ENCODE measurements at places on chromosomes 3 and 15.

DNA sequence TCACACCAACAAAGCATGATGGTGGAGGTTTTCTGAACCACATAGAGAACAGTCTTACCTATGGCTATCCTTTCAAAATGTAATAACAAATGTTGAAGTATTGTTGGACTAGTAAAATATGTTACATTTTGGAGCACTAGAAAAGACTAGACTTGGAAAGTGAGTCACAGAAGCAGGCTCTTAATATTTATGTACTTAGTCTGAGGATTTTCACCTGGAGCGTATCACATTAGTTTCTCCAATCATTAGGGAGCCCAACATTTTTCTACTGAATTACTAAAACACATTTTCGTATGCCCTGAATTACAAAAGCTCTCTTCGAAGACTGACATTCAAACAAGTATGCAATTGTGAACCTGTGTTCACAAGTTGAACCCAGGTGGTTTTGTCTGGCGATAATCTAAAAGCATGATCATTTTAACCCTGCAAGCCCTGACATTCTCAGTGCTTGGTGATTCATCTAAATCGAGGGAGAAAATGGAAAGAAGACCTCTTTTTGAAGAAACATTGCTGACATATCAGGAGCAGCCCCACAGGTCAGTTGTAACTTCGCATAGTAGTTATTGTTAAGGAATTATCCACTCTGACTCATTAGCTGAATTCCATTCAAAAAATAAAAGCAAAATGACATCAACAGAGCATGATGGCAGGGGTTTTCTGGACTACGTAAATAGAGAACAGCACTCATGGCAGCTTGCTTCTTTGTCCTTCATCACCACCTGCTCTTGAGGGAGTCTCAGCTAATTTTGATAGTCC is 679.8 kb upstream of the NECTIN3 start:
- no peak for DNase-seq

DNA sequence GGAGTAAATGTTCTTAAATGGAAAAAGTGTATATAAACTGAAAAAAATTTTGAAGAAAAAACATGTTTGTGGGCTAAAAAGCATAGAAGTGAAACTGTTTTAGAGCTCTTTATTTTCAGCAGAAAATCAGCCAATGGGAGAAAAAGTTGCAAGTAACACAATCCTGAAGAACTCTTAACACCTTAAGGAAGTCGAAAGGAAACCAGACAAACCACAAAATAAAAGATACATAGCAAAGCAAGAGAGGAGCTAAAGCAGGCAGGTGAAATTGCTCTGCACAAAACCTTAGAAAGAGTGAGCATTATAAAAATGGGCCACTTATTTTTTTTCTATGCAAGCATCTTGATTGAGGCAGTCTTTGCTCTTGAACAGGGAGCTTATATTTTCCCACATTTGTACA is 300.5 kb downstream of the RAP2B start:
- DNase-seq = no peak

DNA sequence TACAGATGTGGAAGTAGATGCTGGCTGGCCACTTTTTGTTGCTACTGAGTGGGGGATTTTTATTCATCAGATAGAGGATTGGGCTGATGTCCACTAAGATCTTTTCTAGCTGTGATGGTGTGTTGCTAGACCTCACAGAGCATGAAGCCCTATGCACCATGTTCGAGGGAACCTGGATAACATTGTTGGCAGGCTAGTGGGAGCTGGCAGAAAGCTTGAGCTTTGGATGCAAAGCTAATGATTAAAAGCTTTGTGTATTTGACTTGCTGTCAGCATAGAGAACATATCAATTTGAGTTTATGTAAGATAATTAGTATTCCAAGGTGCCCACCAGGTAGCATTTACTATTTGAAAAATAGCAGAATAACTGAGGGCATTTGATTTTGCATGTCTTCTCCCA is 59.1 kb downstream of the ST6GAL1 start:
- DNase-seq = no peak

DNA sequence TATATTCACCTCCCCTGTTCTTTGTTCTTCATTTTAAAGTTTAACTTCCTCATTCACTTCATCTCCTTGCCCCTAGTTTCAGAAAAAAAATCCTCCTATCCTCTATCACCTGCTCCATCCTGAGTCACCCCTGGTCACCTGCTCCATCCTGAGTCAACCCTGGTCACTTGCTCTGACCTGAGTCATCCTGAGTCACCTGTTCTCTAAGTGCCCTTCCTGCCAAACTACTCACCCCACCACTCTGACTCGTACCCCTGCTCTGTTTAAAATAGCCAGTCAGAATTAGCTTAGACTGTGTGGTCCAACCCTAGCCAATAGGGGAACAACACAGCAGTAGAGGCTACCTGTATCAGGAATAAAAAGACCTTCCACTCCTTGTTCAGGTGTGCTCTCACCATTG is 716.9 kb downstream of the ZBBX start:
- peak; percentile 28 for DNase-seq

DNA sequence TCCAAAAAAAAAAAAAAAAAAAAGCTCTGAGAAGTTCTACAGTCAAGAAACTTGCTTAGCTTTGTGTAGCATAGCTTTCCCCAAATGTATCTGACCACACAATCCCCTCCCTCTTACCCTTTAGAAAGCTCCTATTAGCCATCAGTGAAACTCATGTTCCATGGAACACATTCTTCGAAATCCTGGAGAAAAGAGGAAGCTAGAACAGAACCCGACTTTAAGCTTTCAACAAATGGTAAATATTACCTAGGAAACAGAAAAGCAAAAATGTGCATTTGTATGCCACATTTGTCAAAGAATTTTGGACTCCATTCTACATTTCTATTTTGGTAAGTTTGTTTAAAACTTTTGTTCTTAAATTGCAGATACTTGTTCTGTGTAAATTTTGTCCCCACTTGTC is 17.4 kb upstream of the CRTC3 start:
- no peak for DNase-seq

- no peak for DNase-seq
These were observed 231.2 kb downstream of the IL5RA start for GRCh38 chr3:2879023-2879422.

GRCh38 chr3:186380622-186381380 is 18.8 kb upstream of the DGKG start:
- DNase-seq = peak; percentile 28

- DNase-seq = peak; percentile 40
These were observed 93.2 kb upstream of the AGTR1 start for GRCh38 chr3:148604270-148605085.

DNA sequence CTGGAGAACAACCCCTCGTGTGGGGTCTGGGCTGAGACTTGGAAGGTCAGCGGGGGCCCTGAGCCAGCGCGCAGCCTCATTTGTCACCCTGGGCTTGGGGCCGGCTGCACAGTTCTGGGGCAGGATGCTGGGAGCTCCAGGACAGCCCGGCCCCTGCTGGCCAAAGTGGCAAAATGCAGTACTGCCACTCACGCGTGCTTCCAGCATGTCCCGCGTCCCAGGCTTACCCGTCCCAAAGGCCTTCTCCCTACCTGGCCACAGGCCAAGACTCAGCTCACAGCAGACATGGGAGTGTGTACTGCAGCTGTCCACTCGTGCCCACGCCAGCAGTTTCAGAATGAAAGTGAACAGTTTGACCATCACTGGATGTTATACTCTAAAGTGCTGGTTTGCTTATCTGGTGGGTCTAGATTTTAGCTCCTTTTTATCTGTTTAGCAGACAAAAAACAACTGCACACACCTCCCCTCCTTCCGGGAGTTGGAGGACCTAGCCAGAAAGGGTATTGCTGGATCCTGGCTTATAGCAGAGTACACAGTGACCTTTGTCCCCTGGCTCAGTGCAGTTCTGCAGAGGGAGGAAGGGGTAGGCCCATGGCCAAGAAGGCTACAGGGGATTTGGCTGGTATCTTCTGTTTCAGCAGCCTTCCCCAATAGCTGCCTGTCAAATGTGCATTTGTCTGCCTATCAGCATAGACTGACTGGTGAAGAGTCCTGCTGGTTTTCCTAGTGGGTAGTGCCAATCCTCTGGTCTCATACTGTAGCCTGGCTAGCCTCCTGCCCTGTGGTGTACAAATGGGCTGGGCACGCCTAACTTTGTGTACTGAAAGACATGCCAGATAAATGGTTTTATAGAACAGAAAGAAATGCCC is 23.2 kb upstream of the IP6K2 start:
- DNase-seq = no peak

DNA sequence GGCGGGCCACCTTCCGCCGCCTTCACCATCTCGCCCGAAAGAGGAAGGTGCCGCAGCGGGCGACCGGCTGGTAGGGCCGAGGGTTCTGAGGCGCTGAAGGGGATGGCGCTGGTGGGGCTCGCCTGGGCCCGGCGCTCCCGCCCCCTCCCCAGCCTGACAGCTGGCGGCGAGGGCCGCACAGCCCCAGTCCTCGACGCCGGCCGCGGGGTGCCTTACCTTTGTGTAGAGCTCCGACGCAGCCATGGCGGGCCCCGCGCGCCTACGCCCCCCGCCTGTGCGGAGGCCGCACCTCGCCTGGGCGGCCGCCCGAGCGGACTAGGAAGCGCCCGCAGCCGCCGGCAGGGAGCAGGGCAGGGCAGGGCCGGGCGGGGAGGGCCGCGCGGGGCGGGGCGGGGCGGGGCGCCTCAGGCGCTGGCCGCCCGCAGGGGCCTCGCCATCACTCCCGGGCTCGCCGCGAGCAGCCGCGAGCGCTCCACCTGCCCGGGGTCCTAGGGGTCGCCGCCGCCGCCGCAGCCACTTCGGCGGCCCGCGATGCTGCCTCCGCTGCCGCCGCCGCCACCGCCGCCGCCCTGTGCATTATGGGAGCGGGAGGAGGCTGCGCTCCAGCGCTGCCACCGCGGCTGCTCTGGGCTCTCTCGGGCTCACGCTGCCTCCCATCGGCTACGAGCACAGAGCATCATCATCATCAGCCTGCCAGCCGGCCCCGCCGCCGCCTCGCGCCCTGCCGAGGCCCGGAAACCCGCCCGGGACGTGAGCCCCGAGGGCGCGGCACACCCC is at the start of gene MYO5A:
MYO5A (minus strand) TSS at position 317 of the 777 bp plus-strand sequence; CDS start at position 243, 74 bp downstream.
- peak; percentile 31 for DNase-seq

DNA sequence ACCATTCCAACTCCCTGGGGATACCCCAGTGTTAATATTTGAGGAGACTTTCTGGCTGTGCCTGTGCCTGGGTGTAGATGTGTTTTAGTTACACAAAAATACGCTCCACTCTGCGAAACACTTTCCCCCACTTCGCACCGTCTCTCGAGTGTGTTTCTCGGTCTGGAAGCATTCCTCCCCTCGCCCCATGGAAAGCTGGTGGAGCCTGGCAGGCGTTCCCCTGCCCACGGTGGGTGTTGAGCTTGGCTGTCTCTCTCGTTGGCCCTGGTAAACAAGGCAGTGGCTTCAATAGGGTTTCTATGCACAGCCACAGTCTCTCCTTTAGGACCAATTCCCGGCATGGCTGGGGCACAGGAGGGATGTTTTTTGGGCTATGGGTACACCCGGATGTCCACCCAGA is 19.3 kb downstream of the IQSEC1 start:
- DNase-seq = no peak

GRCh38 chr15:98865397-98866339 is 141.9 kb downstream of the PGPEP1L start:
- DNase-seq = no peak

DNA sequence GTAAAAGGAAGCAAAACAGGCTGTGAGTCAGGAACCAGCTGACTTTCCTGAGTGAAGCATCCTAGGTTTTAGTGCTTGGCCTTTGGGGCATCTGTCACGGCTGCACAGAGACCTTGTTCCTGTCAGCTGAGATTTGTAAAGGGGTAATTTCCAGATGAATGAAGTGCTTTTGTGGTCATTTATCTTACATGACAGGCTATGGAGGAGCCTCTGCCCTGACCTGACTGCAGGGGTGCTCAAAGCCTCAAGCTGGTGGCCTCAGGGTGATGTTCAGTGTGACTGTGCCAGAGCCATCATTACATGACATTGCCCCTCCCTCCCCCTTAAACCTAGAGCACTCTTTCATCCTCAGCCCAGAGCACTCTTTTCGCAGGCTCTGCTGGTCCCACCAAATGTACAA is 132.5 kb downstream of the ARNT2 start:
- no peak for DNase-seq

DNA sequence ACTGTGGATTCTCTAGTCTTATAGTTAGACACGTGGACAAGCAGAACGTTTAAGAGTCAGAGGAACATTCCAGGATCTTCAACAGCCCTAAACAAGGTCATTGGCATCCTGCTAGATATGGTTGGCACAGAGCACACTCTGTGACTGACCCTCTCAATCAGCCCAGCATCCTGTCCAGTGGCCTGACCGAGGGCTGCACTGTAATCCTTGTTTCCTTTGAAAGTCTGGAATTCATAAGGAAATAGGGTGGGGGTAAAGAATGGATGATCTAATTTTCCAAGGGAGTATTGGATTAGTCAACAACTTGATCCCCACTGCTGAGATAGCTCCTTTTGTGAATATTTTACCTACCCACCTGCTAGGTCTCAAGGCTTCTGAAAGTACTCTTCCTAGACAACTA is 94.5 kb upstream of the DLG1 start:
- DNase-seq = peak; percentile 30

DNA sequence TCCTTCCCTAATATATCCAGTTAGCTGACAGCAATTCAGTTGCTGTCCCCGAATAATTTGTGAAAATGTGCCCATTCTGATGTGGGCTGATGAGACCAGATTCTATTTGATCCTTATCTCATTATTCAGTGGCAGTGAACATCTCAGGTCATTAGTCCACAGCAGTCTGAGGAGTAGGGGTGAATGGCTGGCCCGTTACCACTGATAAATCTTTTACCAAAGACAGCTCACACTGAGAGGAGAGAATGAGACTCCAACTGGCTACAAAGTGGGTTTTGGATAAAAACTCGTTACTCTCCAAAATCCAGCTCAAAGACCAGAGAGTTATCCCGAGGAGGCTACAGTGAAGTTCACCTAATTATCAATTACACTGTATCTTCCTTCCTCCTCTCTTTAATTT is 189.7 kb downstream of the TUSC7 start:
- no peak for DNase-seq

DNA sequence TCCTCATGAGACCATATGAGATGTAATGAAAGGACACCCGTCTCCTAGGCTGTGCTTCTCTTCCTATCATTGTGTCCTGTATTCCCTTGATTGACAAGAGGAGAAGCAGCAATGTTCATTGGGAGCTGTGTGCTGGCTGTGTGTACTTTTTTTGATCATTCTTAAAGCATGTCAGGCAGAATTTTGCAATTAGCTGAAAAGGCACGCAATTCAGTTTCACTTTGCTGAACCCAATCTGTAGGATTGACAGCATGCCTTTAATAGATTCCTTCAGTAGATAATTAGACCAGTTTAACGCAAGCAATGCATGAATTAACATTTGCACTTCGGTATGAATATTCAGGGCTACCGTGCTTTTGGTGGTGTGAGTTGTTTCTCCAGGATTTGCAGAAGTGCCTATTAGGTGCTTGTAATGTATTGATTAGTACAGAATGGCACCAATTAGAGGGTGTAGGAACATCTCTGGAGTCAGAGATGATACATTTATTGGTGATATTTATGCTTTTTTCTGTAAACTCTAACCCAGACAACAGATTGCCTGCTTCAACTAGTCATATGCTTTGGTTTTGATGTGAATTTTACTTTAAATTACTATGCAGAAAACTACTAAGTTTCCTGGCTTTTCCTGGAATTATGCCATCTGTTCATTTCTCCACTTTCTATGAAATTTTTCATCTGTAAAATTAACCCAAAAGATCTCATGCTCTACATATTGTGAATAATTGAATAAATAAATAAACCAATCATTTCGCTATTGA is 114.3 kb downstream of the NSUN3 start:
- no peak for DNase-seq

GRCh38 chr3:73419179-73419803 is 205.4 kb downstream of the PDZRN3 start:
- peak; percentile 53 for DNase-seq

Data from HS-5 (cell line).